ENCODE measurements at places on chromosomes 5 and 9.

GRCh38 chr5:59341155-59341554 lies 552.4 kb downstream of the PDE4D start:
- DNase-seq: no peak

- DNase-seq: no peak
Observed at GRCh38 chr5:6786786-6787495, 73.7 kb downstream of the TENT4A start.

DNA sequence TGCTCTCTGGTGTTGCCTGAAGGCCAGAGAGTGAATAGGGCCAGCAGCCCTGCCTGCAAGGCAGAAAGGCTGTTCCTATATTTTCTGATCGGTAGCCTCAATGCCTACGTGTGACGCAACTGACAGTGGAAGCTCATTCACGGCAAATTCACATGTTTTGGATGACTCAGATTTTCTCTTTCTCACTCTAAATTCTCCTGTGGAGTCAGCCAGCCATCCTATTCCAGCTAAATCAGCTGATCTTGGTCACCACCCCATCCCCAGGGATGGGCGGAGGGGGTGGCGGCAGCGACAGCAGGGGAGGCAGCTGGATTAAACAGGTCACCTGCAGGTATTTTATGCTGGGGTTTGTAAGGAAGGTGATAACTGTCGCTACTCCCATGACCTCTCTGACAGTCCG lies 52.3 kb downstream of the ZNF510 start:
- DNase-seq: no peak

- DNase-seq: no peak
Observed at GRCh38 chr5:10634050-10634449, 70.2 kb downstream of the ANKRD33B start.

- DNase-seq: peak; percentile 78
Observed at GRCh38 chr9:34633851-34634550, 3.6 kb downstream of the SIGMAR1 start.

DNA sequence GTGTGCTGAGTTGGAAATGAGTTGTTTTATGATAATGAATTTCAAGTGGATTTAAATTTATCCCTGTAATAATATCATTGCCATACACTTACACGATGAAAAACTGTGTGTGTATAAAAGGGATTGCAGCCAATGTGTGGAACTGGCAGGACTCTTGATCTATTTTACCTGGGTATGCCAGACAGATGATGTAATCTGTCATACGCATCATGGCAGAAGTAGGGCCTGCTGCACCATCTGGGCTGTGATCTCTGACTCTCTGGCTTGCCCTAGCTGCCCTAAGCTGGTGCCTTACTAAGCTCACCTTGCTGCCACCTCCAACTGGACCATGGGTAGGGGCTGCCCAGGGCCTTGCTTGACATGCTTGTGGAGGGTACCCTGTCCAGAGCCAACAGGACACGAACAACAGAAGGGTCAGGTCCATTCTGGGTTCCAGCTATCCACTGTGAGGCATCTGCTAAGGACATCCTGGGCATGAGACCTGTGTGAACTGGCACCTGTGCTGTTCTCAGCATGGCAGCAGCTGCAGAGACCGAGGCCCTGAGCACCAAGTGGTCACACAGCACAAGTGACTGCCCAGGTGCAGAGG lies 184.2 kb downstream of the FSTL4 start:
- DNase-seq: no peak

DNA sequence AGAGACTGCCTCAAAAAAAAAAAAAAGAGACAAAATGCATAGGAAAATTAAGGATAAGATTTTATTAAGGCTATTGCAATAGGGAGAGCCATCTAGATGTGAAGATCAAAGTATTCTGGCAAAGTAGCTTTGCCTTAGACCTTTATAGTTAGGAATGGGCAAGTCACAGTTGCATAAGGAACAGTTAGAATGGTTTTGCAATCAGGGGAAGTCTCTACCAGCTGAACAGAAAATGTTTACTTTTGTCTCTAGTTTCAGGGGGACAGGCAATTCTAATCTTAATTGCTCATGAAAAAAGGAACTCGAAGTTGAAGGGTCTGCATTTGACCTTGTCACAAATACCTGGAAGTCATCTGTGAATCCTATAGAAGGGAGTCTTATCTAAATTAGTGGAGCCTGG lies 13.1 kb upstream of the ATP6V1G1 start:
- DNase-seq: no peak

DNA sequence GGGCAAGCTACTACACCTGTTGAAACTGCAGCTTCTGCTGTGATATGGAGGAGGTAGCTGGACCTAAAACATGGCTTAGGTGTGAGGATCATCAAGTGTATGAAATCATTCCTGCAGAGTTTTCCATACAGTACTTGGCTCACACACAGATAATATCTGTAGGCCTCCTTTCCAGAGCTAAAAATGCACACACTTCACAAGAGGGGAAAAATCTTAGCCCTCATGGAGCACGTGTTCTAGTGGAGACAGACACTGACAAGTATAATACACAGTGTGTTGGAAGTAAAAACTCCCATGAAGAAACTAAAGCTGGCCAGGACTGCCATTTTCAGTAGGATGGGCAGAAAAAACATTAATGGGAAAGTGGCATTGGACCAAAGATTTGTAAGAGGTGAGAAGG lies 216.7 kb downstream of the CTNND2 start:
- no peak for DNase-seq

- no peak for DNase-seq
Observed at GRCh38 chr5:158268286-158268685, 409.3 kb upstream of the CLINT1 start.

DNA sequence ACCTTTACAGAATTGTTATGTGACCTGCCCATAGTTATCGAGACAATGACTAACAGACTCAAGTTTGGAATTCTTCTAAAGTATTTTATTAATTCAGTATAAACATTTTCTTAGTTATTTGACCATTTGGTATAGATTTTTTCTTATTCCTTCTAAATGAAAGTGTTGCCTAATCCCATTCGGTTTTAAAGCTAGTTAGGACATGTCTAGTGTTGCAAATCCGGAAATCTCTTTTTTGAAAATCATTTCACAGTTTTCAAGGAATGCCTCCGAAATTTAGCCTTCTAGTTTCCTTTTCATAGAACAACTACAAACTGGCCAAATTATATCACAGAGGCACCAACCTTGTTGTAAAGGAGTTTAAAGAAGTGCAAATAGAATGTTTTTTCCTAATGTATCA lies 171.8 kb downstream of the XRCC4 start:
- no peak for DNase-seq

DNA sequence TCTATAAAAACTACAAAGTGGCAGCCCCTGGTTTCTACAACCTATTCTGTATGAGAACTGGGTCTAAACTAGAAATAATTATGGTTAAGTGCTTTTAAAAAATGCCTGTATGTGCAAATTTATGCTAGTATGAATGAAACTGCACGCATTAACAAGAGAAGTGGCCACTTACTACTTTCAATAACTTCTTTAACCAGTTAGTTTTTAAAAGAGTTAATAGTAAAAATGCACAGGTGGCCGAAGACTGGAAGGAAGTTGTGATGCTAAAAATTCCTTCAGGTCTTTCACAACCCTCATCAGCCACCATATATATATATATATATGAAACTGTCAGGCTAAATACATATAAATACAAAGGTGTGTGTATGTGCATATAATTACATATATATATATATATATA lies 36.8 kb downstream of the SHISAL2B start:
- no peak for DNase-seq

GRCh38 chr5:107668154-107669095 lies 2.3 kb downstream of the EFNA5 start:
- no peak for DNase-seq

DNA sequence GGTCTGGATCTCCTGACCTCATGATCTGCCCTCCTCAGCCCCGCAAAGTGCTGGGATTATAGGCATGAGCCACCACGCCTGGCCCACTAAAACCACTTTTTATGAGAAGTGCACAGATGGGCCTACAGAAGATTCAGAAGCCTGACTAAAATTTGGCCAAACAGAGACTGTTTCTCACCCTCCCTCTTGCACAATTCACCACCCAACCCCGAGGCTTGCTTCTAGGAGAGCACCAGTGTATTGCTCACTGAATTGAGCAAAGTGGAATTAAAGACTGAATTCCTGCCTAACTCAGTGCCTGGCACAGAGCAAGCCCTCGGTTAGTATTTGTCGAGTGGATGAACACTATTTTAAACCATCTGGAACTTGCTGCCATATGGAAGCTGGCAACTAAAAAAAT lies 3.4 kb upstream of the DCTN4 start:
- no peak for DNase-seq

DNA sequence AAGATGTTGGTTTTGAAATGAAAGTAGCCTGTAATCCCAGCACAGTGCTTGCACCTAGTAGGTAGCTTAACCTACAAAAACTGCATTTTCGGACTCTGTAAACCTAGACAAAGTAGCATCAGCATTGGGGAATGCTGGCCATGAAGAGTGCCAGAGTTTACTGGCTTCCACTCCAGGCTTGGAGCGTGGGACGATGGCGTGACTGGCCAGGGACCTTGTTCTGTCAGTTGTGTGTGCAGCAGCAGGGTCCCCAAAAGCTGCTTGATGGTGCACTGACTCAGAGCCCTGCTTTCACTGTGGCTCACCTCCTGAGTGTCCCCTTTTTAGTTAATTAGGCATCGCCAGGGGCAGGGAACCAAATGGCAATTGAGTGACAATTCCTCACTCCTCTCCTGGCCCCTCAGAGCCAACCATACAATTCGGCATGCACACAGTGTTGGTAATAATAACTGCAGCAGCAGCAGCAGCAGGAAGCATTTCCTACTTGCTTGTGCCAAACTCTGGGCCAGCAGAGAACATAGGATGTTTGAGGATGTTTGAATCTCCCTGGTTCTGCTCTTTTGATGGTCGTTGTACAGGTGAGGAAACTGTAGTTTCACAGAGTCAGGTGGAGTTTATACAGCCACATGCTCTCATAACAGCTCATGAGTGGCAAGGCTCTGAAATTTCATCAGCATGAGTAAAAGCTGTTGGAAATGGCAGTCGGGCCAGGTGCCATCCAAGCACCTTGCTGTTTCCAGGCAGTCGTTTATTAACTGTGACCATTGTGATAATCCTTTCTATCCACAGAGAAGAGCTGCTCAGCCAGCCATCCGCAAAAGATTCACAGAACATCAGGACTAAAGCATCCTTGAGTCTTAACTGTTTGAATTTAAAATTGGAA lies 4.2 kb downstream of the UBE2QL1 start:
- DNase-seq: no peak

DNA sequence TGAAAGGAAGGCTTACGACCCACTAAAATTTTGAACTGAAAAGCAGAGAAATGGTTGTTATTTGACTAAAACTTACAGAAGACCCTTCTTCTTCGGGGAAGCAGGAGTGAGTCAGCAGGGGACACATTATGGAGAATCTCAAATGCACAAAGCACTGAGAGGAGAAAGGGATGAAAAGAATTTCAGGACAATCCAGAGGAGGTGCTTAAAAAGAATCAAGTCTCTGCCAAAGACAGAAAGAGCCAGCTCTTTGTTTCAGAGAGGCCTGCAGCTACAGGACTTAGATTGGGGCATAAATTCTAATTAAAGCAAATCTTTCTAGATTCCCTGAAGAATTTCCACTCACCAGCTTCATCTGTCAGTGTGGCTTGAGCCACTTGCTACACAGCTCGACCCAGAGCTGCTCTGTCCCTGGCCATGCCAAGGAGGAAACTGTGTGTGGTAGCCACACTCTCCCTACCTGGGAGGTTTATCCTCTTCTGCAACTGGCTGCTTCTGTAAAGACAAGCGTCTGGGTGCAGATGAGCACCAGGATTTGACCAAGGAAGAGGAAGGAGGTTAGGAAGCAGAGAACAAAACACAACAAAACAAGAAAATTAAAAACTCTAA lies 89.9 kb downstream of the SEMA5A start:
- no peak for DNase-seq

DNA sequence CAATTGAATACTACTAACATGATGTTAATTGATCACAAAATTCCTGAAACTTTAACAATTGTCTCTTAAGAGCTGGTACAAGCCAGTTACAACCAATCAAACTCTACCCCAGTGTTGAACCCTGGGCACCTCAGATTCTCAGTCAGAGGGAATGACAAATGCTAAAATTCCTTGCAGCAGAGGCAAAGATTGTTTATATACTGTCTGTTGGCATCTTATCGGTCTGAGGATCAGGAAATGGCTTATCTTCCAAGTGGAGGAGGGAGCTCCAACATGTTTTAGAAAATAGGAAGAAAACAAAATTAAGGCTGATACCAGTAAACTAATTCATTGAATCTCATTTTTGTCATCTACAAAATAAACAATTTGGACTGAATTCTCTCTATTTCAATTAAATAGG lies 527.8 kb upstream of the ZNF608 start:
- DNase-seq: no peak

DNA sequence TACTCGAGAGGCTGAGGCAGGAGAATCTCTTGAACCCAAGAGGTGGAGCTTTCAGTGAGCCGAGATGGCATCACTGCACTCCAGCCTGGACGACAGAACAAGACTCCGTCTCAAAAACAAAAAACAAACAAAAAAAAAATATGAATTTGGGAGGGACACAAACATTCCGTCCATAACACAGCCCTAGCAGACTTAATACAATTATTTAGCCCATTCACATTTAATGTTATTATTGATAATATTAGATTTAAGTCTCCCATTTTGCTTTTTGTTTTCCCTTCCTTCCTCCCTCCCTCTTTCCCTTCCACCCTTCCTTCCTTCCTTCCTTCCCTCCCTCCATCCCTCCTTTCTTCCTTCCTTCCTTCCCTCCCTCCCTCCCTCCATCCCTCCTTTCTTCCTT lies 4.6 kb upstream of the CCNI2 start:
- no peak for DNase-seq

GRCh38 chr9:88746029-88746742 lies 211.2 kb downstream of the NXNL2 start:
- peak; percentile 46 for DNase-seq

- no peak for DNase-seq
Observed at GRCh38 chr5:9534881-9535517, 10.9 kb downstream of the SEMA5A start.

- no peak for DNase-seq
Observed at GRCh38 chr5:37658440-37658839, 181.4 kb downstream of the GDNF start.

- no peak for DNase-seq
Observed at GRCh38 chr5:177453852-177454396, 7.3 kb downstream of the PRR7 start.

GRCh38 chr5:37090123-37090726 lies 159.0 kb downstream of the CPLANE1 start:
- DNase-seq: no peak

DNA sequence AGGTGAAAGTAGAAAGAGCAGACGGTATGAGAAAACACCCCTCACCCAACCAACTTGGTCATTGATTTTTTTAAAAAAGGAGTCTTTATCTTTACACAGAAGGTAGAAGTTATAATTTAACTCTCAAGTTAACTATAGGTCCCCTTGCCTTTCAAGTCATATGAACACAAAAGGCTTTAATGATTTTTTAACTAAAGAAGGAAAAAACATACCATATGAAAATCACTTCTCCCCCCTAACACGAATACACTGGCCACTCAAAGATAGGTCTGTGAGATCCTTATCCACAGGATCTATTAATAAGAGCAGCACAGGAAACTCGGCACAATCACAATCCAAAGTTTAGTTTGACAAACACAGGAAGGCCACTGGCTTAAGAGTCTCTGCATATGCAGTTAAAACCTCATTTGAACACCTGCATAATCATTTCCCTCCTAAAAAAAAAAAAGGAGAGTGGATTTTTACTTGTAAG lies 138.0 kb downstream of the ENC1 start:
- no peak for DNase-seq

GRCh38 chr5:96997265-96997859 lies 61.5 kb downstream of the LNPEP start:
- no peak for DNase-seq
